Left forelimb (tissue), 1 donor: ENCODE measurements at places on chromosomes 2 and 18.

GRCh38 chr2:43065871-43066270, 160.5 kb downstream of the ZFP36L2 start:
- no peak for DNase-seq

DNA sequence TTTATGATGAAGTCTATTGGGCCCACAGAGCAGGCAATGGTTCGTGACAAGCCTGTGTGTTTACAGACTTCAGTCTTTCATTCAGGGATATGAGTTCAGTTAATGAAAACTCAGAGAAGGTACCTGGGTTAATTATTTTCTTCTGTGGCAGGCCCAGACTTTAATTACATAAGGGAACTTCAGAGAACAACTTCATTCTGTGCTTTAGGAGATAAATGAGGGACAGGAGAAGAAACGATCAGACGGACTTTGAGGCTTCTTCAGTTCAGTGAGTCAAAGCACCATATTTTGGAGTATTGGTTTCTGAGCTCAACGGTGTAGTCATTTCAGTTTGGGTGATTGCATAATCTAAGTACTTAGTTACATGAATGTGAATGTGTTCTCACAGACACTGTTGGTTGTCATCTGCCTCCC, 203.0 kb upstream of the KCNJ3 start:
- no peak for DNase-seq

- no peak for DNase-seq
Measured at GRCh38 chr18:80252136-80252535, 4.8 kb upstream of the PARD6G start.

GRCh38 chr18:68283834-68284233, 431.1 kb downstream of the TMX3 start:
- DNase-seq = no peak

DNA sequence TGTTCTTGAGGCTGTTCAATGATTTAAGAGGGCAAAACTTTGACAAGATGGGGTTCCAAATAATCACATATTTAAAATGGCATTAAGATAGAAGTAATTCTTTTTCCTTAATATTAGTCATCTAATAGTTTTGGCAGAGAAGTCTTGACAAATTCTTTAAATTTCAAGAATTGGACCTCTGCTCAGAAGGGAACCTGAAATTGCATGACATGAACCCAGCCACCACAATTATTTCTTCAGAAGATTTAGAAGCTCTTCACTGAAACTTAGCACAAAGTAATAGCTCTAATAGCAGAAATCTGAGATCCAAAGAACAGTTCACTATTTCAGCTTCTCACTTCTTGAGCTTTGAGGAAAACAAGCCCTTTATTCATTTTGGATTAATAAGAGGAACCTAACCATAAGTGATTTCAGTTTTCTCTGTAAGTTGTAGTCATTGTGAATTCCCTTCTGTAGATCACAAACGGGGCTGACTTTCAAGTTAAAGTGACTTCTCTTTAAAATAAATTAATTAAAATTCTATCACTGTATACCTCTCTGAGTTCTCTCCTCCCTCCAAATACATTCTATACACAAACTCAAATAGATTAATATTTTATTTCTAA, 100.6 kb upstream of the ITGA4 start:
- DNase-seq = no peak

DNA sequence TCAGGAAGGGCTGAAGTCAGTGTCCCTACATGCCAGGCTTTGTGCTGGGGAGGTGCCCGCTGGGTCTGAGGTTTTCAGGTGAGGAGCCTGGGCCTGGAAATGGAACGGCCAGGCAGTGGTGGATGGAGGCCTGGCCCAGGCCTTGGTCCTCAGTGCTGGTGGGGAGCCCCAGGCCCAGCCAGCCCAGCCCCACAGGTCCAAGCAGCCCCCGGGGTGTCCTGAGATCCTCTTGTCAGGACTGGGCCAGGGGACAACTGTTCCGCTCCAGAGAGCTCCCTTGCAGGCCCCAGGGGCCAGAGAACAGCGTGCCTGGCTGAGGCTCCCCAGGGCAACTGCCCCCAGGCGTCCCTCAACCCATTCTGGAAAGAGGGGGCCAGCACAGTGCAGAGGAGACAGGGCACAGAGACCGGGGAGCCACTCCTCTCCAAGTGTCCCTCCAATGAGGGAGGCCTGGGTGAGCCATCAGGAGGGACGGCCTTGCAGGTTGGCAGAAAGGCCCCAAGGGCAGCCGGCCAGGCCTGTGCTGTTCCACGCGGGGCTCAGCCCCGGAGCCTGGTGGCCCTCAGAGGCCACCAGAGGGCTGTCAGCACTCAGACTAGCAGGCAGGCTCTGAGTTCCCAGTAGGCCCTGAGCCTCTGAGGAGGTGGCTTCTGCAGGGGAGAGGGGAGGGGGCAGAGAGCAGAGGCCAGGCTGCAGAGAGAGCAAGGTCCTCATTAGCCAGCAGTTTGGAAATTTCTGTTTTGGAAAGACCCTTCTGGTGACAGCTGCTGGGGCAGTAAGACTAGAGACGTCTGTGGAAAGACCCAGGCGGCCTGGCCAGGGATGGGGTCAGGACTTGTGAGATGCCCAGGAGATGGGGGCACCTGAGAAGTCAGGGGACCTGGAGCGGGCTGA, 29.4 kb upstream of the SNED1 start:
- no peak for DNase-seq

- DNase-seq = no peak
Measured at GRCh38 chr2:7280790-7281189, 363.6 kb downstream of the RNF144A start.

- no peak for DNase-seq
Measured at GRCh38 chr2:41707790-41708451, 339.9 kb upstream of the PKDCC start.

DNA sequence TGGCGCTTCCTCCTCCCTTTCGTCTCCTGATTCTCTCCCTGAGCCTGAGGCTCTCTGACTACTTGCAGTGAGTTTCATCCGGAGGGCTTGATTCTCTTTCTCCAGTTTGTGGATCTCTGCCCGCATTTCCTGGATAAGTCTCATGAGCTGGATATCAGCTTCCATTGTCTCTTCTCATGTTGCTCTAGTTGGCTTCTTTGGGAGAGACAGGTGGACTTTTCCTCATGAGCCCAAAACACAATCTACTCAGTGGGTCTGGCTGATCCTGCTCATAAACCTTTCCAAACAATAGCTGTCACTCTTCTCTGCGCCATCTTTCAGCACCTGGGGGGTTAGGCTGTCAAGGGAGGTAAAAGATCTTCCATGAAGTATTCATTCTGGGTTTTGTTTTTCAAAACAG, at the start of gene CCDC195:
Gene CCDC195 (minus strand): TSS at position 165 of the 400 bp plus-strand sequence. CDS start 0 bp downstream, at position 165.
- DNase-seq = no peak

DNA sequence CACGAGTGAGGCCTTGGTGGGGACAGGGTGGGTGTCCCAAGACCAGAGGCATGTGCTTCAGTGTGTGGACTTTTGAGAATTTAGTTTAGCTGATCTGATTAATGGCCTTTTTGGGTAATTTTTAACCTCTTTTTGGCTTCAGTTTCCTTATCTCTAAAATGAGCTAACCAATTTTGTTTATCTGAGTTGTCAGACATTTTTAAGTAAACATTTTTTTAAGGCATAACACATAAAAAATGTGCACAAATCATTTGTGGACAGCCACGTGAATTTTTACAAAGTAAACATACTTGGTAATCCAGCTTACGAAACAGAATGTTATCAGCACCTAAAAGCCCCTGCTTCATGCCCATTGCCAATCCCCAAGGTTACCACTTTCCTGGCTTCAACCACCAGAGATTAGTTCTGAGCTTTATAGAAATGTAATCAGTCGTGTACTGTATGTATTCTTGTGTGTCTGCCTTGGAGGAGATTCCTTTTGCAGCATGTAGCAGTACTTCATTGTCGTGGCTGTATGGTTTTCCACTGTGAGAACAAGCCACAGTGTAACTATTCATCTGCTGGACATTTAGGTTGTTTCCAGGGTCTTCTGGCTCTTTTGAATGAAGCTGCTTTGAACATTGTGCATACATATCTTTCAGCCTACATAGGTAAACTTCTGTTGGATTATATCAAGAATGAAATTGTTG, 8.4 kb upstream of the INO80C start:
- no peak for DNase-seq

- DNase-seq = no peak
Measured at GRCh38 chr2:135043345-135043744, 3.9 kb downstream of the MAP3K19 start.

DNA sequence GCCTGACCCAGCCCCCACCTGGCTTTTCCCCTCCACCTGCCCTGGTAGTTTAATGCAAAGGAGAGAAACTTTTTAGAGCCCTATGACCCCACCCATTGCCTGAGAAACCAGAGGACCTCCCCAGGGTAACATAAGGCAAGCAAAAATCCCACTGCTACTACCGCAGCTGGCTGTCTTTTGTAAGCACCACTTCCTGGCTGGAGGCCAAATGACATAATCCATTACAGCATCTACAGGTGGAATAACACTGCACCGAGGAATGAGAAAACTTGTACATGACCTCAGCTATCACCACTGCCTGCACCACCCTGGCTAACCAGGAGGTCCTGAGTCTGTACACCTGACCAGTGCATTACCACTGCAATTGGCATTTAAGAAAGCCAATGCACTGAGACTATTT, 149.6 kb upstream of the GALNT5 start:
- DNase-seq = no peak

DNA sequence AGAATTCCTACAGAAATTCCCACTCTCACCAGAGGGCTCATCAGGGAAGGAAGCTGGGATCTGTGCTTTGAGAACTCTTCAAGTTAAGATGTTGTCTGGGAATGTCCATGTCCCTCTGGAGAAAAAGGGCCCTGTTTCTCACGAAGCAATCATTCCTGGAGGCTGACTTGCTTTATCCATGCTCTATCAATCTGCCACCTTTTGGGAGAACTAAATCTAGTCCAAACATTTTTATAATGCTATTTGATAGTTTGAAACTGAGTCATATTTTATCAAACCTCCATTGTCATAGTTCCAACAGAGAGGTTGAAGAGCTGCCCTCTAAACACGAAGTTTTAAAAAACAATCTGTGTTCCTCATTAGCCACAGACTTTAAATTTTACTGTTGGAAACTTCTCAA, 219.2 kb downstream of the MTX2 start:
- DNase-seq = no peak

- peak; percentile 89 for DNase-seq
Measured at GRCh38 chr2:233210843-233211547, 40.5 kb upstream of the ATG16L1 start.

DNA sequence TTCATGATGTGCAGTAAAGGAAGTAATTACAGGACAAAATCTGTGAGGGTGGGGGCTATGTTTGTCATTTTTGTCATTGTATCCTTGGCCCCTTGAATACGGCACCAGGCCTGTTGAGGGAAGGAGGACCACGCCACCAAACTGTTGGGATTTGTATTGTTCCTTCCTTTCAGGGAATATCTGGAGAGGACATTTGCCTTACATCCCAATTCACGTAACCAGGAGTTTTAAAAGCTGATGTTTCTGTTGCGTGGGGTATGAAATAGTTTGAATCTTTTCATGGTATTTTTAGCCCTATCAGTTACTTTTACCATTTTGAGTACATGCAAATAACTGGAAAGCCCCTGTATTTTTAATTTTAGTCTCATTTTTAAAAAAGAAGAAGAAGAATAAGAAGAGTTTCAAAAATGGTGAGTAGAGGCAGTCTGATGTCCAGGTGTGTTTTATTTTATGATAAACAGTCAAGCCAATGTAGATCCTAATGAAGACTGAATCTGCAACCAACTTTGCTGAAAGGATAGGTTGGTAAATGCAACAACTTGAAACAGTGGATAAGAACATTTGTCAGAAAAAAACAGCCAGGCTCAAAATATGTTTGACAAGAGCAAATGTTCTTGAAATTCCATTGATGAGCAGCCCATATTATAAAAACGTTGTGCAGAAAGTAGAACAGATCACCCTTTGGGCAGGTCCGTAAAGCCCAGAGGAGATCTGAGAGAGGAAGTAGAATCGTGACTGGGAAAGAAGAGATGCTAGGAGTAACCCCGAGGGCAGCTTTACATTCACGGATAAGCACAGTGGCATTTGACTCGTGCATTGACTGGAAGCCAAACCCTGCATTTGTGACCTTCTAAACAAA, 54.5 kb downstream of the RASGRP3 start:
- DNase-seq = no peak

DNA sequence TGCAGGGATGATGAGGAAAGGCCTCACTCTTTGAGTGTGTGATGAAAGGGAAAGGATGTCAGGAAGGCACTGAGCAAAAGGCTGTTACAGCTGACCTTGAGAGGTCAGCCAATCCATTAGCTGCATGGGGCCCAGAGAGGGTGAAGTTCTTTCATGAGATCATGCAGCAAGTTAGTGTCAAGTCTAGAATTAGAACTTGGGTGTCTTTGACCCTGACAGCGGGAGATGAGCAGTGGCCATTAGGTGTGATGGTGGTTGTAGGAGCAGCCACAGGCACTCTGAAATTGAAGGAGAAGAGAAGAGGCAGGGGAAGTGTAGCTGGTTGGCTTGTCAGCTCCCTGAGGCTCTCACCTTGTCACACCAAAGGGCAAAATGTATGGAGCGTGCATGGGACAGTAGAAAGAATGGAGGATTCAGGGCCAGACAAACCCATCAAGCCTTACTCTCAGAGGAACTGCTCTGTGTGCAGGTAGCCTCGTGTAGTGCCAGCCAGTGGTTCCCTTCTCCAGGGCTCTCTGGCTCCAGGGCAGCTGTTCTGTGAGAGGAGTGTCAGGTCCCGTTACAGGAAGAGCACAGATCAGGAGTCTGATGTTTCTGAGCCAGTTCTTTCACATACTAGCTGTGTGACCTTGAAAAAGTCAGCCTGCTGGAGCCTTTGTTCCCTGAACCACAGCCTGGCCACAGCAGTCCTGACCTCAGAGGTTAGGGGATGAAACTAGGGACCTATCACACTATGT, 35.9 kb downstream of the MAP4K4 start:
- no peak for DNase-seq

DNA sequence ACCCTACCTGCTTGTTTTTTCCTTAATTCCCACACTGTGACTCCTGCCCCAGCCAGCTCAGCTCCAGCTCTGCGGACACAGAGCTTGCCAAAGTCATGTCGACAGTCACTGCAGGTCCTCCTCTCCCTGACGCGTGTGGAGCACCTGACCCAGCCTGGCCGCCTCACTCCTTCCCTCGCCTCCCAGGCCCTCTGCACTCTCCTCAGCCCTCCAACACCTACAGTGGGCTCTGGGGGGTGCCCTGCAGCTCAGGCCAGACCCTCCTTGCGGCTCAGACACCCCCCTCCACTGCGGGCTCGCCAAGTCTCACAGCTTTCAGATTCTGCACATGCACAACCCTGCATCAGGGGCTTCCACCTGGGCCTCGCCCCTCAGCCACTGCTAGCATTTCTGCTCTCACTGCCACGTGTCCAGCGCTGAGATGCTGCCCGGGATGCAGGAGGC, 68.3 kb downstream of the NDUFA10 start:
- DNase-seq = no peak

GRCh38 chr2:98445177-98445682, 572 bp downstream of the INPP4A start:
- DNase-seq = peak; percentile 68
